RKO (cell line): ENCODE measurements at places on chromosomes 11 and 22.

DNA sequence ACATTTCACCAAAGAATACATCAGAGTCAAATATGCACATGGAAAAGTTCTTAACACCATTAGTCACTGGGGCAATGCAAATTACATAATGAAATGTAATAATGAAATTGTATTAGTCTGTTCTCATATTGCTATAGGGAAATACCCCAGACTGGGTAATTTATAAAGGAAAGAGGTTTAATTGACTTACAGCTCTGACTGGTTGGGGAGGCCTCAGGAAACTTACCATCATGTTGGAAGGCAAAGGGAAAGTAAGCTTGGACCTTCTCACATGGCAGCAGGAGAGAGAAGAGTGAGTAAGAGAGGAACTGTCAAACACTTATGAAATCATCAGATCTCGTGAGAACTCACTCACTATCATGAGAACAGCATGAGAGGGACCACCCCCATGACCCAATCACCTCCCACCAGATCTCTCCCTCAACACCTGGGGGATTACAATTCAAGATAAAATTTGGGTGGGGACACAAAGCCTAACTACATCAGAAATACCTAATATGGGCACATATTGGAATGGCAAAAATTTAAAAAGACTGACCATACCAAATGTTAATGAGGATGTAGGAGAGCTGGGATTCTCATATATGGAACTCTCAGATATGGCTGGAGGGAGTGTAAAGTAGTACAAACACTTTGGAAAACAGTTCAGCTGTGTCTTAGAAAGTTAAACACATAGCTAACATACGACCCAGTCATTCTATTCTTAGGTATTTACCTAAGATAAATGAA, 65.1 kb upstream of the CD44 start:
- peak; percentile 8 for DNase-seq

DNA sequence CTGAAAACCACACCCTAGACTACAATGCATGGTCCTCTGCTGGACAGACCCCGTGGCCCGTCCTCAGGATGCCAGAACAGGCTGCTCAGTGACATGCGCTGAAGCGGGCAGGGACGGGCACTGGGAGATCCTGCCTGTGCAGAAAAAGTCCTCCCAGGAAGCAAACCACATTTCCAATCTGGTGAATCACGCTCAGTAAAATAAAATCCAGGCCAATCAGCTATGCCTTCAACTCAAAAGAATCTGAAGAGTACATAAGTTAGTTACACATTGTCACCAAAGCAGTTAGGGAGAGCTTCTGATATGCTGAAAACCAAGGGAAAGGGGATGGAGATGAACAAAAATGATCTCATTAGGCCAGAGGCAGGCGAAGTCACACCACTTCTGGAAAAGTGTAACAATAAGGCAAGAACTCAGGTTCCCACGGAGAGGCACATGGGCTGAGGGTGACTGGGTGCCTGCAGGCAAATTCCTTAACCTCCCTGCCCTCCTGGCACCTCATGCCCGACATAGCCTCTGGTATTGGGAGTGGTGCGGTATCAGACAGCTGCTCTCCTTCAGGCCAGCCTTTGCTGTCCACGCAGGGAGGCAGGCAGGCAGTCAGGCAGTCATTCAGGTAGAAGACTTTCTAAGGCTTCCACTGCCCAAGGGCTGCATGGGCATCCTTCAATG, 66.4 kb downstream of the APOL5 start:
- no peak for DNase-seq

- no peak for DNase-seq
These were observed 18.8 kb upstream of the PICK1 start for GRCh38 chr22:38038426-38038825.

DNA sequence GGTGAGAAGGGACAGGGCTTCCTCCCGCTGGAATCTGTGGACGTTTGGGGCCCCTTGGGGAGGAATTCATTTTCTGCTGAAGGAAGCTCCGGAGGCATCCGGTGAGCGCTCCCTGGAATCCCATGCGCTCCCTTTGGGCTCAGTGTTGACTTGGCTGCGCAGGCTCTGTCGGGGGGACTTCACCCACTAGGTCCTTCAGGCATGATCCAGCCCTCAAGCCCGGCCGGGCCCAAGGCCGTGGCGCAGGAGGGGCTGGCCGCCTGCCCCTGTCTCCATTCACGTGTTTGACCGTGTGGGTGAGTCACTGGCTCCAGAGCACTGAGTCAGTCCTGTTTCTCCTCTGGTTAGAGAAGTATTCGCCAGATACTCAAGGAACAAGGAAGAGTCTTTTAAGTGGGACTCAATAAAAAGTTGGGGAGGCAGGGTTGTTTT, 1.4 kb downstream of the CTTN start:
- peak; percentile 97 for DNase-seq

DNA sequence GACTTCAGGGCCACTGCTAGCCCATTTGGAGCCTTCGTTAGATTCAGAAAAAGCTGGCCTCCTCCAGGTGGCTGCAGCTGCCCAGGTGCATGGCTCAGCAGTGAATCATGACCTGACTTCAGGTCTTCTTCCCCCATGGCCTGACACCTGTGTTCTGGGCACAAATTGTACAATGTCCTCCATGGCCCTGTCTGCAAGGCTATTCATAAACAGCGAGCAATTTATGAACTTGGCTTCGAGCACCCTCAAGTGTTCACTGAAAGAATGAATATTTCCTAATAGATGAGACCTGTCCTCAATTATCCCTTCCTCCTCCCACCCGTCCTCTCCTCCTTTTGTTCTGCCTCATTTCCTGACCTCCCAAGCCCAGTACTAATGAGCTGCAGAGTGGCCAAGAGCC, 12.2 kb upstream of the VPS37C start:
- DNase-seq, result no peak

DNA sequence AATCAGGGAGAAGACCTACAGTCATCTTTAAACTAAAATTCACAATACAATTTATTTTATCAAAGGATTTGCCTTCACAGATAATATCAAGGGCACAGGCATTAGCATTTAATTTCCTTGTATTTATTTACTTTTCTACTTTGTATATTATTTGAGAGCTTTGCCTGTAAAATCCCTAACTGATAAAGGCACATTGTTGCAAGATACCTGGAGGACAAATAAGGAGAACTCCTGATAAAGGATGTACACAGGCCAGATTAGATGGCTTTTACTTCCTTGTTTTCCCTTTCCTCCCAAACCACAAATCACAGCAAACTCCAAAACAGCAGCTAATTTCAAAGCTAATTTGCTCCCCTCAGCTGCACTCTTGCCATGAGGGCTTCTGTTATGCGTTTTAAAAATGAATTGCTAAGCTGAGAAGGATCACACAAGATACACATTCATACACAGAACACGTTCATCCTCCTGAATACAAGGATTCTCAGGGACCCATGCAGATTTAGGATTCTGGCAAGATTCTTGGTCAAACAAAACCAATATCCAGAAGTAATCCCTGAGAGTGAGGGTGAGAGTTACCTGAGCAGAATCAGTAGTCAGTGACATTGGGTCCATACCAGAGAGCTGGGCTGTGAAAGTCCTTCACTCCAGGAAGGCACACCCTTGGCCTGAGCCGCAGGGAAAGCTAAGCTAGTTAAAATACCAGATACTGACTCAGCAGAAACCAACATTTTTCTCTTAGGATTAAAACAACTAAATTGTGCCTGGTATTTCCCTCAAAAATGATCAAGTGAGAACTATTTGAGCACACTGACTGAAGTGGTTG, 100.3 kb upstream of the CLPB start:
- no peak for DNase-seq

DNA sequence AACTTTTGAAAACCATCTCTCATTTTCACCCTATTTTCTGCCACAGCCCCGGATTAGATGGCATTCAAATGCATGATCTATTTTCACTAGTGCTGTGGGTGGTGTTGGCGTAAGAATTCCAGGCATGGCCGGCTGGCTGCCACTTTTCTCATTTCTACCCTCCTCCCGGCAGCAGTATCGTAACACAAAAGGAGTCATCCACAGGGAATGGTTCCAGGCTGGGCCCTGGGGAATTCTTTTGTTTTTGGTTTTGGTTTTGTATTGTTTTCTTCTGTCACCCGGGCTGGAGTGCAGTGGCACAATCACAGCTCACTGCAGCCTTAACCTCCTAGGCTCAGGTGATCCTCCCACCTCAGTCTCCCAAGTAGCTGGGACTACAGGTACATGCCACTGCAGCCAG, 13.8 kb downstream of the JAML start:
- no peak for DNase-seq

DNA sequence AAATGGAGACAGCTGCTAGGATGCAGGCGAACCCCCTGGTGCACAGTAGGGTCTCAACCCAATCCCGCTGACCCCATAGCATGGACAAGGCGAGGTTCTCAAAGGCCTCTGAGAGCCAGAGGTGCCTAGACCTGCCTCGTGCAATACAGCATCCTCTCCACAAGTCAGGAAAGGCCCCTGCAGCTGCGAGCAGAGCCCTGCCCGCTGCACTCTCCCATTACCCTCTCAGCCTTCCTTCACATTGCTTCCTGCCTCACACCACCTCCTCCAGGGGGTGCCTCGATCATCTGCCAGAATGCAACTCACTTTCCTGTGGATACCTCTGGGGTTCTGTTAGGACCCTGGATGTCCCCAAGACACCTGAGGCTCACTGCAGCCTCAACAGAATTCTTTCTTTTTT, 42.8 kb upstream of the TCF20 start:
- DNase-seq, result no peak

- no peak for DNase-seq
These were observed 11.3 kb downstream of the P2RY2 start for GRCh38 chr11:73229321-73229895.

DNA sequence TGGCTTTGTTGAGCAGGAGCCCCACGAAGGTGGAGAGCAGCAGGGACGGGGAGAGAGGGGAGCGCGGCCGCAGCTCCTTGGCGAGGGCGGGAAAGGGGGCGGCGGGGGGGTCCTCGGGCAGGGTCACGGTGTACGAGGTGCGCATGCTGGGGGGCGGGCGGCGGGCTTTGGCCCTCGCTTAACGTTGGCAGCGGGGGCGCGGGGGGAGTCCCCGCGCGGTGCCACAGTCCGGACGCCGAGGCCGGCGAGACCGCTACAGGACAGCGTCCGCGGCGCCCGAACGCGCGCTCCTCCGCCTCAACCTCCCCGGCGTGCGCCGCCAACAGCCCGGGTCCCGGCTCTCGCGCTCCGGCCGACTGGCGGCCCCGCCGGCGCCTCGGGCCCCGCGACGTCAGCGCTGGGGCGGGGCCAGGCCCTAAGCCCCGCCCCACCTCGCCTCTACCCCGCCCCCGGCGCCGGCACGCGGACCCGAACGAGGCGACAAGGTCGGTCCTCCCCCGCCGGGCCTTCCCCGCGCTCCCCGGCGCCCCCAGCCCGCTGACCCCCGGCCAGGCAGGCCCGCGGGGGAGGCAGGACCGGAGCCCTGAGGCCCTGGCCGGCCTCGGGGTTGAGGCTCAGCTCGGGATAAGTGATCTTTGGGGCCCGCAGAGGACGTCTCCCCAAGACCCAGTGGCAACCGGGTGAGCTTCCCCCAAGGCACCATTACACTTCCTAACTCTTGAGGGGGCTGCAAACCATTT, 17.5 kb downstream of the USP2 start:
- DNase-seq, result no peak

GRCh38 chr11:79221444-79222130, 219.2 kb downstream of the TENM4 start:
- DNase-seq, result no peak

DNA sequence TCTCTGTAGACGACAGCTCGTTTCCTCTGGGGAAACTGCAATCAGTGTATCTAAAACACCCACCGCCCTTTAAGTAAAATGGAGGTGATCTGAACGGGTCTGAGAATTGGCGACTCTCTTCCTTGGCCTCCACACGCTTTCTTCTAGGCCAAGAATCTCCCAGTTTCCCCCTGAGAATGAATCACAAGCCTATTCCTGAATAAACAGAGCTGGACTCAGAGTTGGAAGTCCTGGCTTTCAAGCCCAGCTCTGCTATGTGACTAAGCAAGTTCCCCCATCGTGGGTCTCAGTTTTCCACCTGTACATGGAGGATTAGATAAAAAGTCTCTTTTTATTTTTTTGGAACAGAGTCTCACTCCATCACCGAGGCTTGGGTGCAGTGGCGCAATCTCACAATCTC, 200.4 kb downstream of the MN1 start:
- DNase-seq, result no peak

DNA sequence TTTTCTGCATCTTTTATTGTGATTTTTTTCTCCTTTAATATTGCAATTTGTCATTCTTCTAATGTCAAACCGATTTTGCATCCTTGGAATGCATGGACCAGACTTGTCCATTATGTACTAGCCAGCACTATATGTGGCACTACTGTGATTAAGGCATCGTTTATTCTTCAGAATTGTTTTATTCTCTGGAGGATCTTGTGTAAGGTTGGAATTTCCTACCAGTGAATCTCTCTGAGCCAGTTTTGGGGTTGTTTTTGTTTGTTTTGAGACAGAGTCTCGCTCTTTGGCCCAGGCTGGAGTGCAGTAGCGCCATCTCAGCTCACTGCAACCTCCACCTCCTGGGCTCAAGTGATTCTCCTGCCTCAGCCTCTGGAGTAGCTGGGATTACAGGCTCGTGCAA, 58.5 kb downstream of the IGLL5 start:
- no peak for DNase-seq

DNA sequence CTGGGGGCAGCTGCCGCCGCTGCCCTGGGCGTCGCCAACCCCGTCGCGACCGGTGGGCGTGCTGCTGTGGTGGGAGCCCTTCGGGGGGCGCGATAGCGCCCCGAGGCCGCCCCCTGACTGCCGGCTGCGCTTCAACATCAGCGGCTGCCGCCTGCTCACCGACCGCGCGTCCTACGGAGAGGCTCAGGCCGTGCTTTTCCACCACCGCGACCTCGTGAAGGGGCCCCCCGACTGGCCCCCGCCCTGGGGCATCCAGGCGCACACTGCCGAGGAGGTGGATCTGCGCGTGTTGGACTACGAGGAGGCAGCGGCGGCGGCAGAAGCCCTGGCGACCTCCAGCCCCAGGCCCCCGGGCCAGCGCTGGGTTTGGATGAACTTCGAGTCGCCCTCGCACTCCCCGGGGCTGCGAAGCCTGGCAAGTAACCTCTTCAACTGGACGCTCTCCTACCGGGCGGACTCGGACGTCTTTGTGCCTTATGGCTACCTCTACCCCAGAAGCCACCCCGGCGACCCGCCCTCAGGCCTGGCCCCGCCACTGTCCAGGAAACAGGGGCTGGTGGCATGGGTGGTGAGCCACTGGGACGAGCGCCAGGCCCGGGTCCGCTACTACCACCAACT, 1.0 kb downstream of the FUT4 start:
- peak; percentile 58 for DNase-seq

- no peak for DNase-seq
These were observed 352.1 kb upstream of the NARS2 start for GRCh38 chr11:78926633-78927338.

DNA sequence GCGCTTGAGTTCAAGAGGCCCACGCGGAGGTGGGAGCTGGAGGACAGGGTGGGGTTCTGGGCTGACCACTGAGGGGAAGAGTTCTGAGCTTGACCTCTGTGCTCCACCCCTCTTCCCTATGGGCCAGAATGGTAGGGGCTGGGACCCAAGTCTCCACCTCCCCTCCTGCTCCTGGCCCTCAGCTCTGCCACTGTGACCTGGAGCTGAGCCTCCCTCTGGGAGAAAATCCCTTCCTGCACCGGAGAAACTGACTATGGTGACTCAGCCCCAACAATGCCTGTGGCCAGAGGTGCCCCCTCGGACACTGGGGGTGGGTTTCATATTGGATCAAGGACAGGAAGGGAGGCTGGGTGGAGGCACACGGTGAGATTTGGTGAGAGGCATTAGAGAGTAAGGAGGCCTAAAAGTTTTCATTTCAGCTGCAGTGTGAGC, 23.0 kb downstream of the RELT start:
- no peak for DNase-seq

GRCh38 chr11:131809203-131809918, 438.9 kb downstream of the NTM start:
- no peak for DNase-seq

- DNase-seq, result no peak
These were observed 745.0 kb downstream of the NTM start for GRCh38 chr11:132115454-132115853.

- no peak for DNase-seq
These were observed 18.7 kb downstream of the ELMOD1 start for GRCh38 chr11:107609400-107610218.
